ENCODE measurements at places on chromosomes 1 and 21. TPM values are rescaled to one million over a fixed set of nuclear protein-coding genes. Genes with fewer than 3 reads are reported as not detected.

DNA sequence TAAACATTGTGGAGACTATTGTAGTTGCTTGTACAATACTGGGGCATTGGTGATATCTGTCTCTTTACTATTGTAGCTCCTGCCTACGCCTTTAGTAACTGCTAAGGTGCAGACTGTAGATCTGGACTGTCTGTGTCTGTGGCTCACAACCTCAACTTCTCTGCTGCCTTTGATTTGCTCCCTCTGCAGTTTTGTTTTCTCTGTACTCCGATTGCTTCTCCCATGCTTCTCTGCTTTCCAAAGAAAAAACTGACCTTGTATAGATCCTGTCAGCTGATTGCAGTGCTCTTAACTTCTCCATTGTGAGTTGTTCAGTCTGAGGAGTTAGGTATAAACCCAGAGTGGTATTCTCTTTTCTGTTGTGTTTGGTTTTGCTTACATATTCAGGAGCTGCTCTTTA lies 15.3 kb downstream of the MAGI3 start:
- no peak for DNase-seq

DNA sequence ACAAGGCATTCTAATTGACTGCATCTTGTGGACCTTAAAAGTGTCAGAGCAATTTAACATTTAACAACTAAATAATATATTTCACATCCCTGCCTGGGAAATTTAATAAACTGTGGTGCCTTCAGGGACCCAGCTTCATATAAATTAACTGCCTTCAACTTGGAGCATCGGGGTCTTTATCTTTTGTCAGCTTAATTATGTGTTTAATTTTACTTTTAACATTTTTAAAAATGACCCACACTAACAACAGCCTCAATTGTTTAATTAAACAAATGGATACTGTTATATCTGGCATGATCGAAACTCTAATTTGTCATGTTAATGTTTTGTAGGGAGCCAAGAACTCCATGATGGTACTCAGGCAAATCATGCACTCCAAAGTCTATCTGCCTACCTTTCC lies 389.3 kb upstream of the BEND5 start:
- DNase-seq: no peak

GRCh38 chr1:185735701-185736064 lies 1.5 kb downstream of the HMCN1 start:
- no peak for DNase-seq

DNA sequence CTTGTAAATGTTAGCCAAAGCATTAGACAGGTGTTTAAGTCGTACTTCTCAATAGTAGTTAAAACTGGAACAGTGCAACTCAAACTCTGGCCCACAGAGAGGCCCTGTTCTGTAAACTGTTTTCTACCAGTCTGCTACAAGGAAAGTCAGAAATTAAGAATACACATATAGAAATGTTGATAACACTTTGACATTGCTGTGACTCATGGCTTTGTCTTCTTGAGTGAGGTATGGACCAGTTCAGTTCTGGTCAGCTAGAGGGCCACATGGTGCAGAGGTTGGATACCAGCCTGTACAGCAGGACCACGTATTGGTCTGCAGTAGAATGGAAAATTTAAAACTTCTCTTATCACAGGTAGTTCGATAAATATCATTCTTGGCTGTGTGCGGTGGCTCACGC lies 22.3 kb downstream of the ZBTB8B start:
- no peak for DNase-seq

- DNase-seq: no peak
Measured at GRCh38 chr1:208600456-208601190, 356.4 kb upstream of the PLXNA2 start.

GRCh38 chr1:226642421-226642820 lies 93.9 kb downstream of the STUM start:
- DNase-seq: no peak

- DNase-seq: no peak
Measured at GRCh38 chr1:201267481-201268229, 15.7 kb upstream of the PKP1 start.

CELA2A gene
- not detected for total RNA-seq
